ENCODE measurements at places on chromosomes 2 and 18.
A peak's percentile ranks its signal among the peaks of the same experiment; 100 is the strongest.

DNA sequence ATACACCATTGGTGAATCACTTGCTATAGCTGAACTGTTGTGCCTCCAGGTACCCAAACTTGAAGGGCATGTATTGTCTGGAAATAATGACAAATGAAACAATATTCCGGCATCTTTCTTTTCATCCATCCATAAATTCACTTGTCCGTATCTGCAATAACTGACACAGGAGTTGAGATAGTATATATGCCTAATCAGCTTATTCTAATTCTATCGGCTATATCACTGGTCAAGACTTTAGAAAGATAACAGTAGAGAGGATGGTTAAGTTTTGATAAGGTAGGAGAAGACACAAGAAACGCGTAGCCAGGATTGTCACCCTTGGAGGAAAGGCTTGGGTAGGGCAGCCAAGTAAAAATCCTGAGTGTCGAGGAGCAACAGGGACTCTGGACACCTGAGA is 1634.6 kb upstream of the CELF4 start:
- DNase-seq: no peak

DNA sequence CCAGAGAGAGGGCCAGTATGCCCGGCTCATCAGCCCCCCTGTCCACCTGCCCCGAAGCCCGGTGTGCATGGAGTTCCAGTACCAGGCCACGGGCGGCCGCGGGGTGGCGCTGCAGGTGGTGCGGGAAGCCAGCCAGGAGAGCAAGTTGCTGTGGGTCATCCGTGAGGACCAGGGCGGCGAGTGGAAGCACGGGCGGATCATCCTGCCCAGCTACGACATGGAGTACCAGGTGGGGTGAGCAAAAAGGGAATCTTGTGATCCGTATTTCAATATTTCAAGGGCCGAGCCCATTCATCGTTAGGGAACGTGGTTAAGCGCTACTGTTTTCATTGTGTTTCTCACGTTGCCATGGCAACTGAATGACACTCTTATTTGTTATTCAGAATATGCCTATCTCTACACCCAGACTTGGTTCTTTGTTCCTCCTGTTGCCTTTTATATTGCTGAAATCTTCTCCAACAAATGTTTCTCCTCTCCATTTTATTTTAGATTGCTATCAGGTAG is 81.5 kb downstream of the NRP2 start:
- peak; percentile 64 for DNase-seq

- DNase-seq: no peak
These were observed 107.4 kb downstream of the TMEM200C start for GRCh38 chr18:5787936-5788335.

- no peak for DNase-seq
These were observed 21.9 kb downstream of the TEX44 start for GRCh38 chr2:231614559-231615057.

- DNase-seq: no peak
These were observed 132.6 kb upstream of the ZNF236 start for GRCh38 chr18:76689646-76690264.

- no peak for DNase-seq
These were observed 17.0 kb downstream of the ITSN2 start for GRCh38 chr2:24343225-24343882.

DNA sequence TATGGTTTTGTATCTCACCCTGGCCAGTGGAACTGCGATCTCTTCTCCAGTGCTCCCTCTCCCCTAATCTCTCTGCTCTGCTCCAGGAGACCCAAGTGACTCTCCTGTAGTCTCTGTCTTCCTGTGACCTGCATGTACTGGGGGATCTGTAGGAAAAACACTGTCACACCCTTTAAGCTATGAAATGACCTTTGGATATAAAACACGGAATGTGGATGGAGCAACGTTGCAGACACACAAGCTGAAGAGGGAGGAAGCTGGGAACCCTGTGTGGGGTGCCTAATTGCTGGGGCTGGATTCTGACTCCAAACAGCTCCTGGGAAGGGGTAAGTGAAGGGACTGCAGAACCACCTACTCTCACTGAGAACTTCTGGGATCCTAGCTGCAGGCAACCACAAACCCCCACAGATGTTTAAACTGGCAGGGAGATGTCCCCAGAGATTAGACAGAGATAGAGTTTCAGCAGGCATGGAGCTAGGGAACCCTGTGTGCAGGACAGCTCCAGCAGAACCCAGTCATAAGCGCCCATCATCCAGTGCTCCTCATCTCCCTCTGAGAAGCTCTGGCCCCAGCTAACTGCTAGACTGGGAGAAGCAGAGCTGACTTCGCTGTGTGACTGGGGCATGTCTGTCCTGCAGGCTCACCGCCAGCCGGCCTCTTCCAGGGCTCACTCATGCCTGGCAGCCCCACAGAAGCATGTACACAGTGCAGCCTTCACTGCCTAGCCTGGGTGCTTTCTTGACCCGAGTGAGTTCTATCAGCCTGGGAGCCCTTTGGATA is 482.7 kb upstream of the SETBP1 start:
- DNase-seq: no peak

DNA sequence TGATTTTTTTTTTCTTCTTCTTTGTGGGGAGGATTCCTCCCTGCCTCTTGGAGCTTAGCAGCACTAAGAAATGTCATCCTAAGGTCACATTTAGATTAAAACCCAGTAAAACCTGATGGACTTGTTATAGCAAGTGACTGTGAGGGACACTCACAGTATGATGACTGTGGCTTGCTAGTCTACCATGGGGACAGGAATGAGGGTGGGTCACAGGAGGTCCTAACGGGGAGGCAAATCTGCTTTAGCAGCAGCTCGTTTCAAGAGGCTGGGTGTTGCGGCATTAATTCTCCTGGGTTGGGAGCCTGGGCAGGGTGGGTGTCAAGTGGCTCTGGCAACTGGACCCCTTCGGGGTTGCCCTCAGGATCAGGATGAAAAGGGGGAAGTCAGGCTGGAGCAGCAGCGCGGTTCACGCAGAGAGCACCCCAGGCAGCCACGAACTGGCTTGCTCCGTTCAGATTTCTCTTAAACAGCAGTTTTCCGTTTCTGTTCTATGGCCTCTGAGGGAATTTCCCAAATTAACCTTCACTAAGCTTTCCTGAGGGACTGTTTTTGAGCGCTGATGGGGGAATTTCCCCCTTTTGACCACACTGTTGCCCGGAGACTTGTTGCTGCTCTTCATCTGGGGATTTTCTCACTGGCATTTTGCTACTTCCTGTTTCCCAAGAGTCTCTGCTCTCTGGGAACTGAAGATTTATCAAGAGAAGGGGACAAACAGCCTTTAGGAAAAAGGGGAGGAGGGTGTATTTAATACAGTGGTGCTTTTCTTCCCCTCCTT is 59.8 kb upstream of the PELI1 start:
- DNase-seq: no peak

- peak; percentile 10 for DNase-seq
These were observed 70.5 kb upstream of the FAM117B start for GRCh38 chr2:202564226-202564625.

GRCh38 chr2:45182667-45183295 is 173.5 kb upstream of the SIX2 start:
- DNase-seq: no peak

DNA sequence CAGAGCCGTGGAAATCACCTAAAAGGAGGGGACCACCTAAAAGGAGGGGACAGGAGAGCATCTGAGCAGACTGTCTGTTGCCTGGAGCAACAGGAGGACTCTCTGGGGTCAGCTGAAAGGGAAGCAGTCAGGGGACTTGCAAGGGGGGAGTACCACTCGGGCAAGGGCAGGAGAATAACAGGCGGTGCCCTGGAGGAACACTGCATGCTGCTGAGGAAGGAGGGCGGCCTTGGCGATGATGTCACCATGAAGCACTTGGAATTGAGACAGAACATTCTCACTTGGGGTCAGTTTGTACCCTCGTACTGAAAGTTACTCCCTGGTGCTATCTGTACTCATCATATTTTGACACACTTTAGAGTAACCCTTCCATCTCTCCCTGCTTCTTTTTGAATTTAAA is 18.4 kb downstream of the SIX3 start:
- no peak for DNase-seq

GRCh38 chr18:51621113-51621863 is 423.8 kb upstream of the MEX3C start:
- no peak for DNase-seq

DNA sequence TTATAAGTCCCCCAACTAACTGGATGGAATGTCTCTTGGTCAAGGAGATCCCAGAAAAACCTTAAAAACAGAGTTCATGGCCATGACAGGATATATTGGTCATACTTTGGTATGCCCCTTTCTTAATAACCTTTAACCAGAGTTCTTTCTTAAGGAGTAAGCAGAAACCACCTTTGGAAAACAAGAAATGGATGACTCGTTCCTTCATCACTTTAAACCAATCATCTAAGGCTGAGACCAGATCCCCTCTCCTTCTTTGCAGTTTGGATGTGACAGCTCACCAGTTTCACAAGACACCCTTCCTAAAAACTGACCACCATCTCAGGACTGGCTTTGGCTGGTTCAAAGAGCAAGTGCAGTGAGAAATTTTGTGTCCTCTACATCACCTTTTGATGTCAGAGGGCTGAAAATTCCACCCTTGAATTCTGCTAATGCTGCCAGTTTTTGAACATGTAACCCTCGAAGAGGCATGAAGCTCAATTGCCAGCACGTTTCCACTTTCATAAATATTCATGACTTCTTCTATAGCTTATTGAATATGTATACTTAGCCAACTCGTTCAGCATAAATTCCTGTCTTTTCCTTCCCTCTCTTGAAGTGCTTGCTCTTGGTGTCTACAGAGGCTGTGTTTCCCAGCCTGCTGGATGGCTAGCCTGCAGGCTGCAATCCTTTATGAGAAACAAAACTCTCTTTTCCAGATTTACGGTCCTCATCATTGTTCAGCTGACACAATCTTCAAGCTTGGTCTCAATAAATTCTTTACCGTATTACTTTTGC is 1323.5 kb upstream of the TMEFF2 start:
- DNase-seq: peak; percentile 78

GRCh38 chr2:197273485-197273884 is 37.1 kb downstream of the ANKRD44 start:
- DNase-seq: no peak

All from skeletal muscle cell (primary cell).